ENCODE measurements at places on chromosomes 7 and 10. TPM values are rescaled to one million over a fixed set of nuclear protein-coding genes. Genes with fewer than 3 reads are reported as not detected.
A peak's percentile ranks its signal among the peaks of the same experiment; 100 is the strongest.

GRCh38 chr10:48626447-48626846 is 21.6 kb upstream of the ARHGAP22 start:
- DNase-seq = no peak

The JCAD gene
- total RNA-seq = 0.61 TPM

DNA sequence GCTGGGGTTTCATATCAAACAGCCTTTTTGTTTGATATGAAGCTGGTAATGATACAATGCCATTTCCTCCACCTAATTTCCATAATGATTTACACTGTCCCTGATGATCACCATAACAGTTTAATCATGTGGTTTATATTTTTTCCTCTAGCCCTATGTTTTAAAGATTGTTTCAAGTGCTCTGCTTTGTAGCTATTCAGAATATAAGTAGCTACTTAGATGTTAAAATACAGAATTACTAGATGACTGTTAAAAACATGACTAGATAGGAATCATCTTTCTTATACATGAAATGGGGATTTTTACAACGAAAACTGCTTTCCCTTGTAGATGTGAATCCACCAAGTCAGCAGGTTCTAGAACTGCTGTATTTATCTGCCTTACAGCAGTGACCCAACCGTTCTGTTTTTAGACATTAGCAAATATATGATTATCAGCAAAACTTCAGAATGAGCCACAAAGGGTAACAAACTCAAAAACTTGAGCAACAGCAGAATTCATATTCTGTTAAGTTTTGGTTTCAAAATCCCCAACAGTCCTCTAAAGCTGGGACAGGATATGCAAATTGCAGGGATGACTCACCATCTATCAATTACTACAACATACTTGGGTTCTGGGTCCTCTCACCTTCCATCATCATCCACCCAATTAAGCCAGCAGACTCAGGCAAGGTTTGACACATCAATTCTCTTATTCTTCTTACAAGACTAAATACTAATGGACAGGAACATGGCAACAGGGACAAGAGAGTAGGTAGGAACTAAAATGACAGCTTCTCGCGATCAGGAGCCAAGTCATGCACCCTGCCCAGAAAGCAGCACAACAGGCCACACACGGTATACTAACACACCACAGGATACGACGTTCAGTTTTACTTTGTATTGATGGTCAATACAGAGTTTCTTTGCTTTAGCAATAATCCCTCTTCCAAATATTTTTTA is 83.9 kb downstream of the PIP4K2A start:
- no peak for DNase-seq

The PRR15 gene
- total RNA-seq = 0.41 TPM

DNA sequence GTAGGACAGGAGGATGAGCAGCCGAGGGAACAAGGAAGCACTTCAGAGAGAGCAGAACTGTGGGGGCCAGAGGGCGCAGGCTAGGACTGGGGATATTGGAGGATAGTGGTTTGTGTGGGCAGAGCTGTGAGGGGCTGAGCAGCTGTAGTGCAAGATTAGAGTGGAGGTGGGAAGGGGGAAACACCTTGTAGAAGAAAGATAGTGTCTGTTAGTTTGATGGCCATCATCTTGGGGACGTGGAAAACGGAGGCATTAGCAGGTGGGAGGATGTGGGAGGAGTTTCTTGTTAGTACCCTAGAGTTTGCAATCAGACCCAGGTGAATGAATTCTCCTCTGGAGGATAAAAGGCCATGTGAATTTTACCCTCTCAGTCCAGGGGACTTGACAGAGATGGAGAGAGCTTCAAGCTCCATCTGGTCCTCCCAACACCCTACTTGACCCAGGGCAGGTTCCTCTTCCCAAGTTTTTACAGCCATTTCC is 34.0 kb downstream of the PRSS2 start:
- no peak for DNase-seq

DNA sequence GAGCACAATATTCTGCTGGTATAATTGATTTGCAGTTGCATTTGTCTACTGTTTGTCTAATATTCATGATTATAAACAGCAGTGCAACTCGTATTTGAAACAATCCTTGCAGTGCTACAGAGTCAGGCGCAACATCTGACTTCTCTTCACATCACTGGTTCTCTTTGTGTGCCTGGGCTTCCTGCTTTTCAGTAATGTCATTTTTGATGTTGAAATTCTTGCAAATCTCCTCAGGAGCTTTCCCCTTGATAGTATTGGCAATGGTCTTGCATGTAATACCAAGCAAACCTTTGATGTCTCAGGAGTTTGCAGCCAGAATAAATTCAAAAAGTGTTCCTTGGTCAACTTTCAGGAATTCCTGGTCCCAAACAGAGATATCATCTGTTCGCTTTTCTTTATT is 20.2 kb downstream of the HPS6 start:
- DNase-seq = no peak

The SLC39A12 gene
- total RNA-seq = not detected

DNA sequence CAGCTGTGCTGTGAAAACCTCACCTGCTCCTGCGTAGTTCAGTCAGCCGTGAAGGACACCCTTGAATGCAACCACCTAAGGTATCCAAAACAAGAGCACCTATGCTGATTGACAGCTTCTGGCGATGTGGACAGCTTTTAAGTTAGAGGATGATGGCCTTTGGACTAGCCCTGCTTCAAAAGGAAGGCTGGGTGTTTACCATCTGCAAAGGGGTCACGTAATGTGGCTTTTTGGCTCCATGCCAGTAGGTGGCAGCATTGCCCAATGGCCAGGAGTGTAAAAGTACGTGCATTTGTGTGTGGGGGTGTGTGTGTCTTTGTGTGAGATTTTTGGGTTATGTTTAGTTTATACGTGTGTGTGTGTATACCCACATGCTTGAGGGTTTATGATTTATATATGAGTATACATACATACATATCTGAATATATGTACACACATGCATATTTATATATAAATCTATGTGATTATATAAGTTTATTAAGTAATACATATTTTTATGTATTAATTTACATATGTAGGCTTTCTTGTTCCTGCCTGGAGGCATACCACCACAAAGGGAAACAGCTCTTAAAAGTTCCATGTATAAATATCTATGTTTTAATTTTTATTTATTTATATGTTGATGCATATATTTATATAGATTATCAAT is 236.3 kb upstream of the ANKRD30A start:
- peak; percentile 60 for DNase-seq

The LBX1 gene
- 1.0 TPM for total RNA-seq

The CCL24 gene
- total RNA-seq = not detected

- peak; percentile 53 for DNase-seq
Observed at GRCh38 chr7:124033095-124033806, 384 bp upstream of the TMEM229A start.

- DNase-seq = no peak
Observed at GRCh38 chr7:148017126-148017525, 573.4 kb upstream of the C7orf33 start.

- peak; percentile 72 for DNase-seq
Observed at GRCh38 chr10:100872034-100872791, 40.5 kb upstream of the SLF2 start.

DNA sequence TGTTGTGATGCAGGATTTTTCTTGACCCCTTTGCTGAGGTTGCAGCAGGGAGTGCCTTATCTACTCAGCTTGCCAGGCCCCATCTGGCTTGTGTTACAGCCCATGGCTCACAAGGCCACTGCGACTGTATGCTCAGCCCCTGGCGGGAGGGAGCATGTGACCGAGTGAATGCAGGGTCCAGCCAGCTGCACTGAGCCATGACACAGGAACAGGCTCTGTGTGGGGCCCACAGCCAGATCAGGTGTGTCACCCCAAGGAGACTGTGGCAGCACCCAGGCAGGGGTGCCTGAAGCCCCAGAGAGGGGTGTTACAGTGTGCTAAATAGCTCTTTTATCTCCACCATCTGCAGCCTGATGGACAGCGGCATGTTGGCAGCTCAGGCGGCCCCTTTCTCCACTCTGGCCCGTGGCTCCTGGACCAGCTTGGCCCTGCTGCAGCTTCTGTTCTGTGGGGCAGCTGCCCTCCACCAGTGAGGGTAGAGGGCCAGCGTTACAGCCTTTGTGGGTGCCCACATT is 2.6 kb upstream of the PCBD1 start:
- no peak for DNase-seq

DNA sequence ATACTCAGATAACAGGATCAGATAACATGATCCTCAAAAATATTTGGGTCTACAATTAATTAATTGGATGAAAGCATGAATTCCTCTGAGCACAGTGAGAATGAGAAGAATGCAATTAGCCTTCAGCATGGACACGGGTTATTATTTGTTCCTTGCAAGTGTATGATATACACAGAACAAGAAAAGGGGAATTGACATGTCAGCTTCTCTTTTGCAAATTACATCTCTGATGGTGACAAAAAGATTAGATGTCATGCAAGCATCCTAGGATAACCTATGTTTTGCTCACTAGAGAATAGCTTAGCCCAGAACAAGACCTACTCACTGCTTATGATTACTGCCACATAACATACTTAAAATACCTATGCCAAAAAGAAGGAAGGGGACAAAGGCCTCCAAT is 120.3 kb downstream of the ABLIM1 start:
- no peak for DNase-seq

DNA sequence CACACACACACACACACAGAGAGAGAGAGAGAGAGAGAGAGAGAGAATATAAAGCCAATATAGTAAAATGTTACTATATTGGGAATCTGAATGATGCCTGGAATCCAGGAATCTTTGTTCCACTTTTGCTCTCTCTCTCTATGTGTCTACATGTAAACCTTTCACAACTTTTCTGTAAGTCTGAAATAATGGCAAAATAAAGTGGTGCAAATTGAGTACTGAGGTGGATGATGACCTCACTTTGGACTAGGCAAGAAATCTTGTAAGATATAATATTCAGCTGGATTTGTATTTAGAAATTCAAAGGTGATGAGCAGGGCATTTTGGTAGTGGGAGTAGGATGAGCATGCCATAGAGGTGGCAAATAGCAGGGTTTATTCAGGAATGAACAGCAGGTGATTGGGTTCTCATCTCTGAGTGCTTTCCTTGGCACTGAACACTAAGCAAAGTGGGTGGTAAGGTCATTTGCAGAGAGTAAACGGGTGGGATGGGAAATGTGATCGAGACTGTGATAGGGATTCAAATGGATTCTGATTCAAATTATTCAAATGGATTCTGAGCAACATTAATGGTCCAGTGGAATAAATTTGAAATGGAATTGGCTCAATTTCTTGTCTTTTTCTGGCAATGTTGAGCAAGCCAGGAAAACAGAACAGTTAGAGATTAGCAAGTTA is 9.7 kb upstream of the ANLN start:
- DNase-seq = no peak
